Thyroid gland (tissue), 4 donors: ENCODE measurements at places on chromosomes 16 and 17. TPM values are rescaled to one million over a fixed set of nuclear protein-coding genes. Genes with fewer than 3 reads are reported as not detected.

Gene GP1BA
- total RNA-seq: not detected

Gene GINS2
- total RNA-seq: 0.24 TPM

Gene TBX21
- total RNA-seq: 2.9 TPM

Gene KRTAP4-3
- not detected for total RNA-seq

Gene CA7
- not detected for total RNA-seq

Gene SOX8
- 0.27 TPM for total RNA-seq

Gene GLIS2
- total RNA-seq: 7.6 TPM

Gene CEP295NL
- 0.67 TPM for total RNA-seq

Gene MT1A
- 23.6 TPM for total RNA-seq

Gene CSF3
- not detected for total RNA-seq

Gene NKD1
- total RNA-seq: 13.8 TPM

Gene TVP23B
- 85.1 TPM for total RNA-seq

Gene KRT17
- not detected for total RNA-seq

Gene CACNG4
- not detected for total RNA-seq

Gene PRRT2
- 1.2 TPM for total RNA-seq

Gene GDPD1
- total RNA-seq: 3.7 TPM
